ENCODE measurements at places on chromosomes 11 and 22.
A peak's percentile ranks its signal among the peaks of the same experiment; 100 is the strongest.

DNA sequence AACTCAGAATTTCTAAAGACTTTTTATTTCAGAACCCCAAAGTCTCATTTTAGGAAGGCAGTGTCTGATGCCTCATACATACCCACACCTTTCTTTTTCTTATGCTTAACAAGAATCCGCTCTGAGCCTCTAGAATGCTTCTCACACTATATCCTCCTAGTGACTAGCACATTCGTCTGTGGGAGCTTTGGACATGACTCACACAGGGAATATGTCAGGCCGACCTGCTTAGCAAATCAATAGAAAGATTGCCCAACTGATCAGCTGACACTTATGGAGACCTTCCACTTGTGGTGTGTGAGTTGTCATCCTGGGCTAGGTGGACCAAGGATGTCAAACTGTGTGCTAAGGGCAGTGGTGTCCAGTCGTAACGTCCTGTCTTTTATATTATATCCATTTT, 129.9 kb upstream of the TTC12 start:
- peak; percentile 35 for DNase-seq

DNA sequence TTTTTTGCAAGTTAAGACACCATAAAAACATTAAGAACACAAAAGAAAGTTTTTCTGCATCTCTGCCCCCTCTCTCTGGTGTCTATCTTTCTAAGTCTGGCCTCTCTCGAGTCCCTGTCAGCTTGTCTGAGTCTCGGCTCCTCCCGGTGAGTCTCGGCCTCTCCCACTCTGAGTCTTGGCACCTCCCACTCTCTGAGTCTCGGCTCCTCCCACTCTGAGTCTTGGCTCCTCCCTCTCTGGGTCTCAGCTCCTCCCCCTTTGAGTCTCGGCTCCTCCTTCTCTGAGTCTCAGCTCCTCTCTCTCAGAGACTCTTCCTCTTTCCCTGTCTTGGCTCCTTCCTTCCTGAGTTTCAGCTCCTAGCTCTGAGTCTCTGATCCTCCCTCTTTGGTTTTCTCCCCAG, 72.5 kb upstream of the AMPD3 start:
- no peak for DNase-seq

DNA sequence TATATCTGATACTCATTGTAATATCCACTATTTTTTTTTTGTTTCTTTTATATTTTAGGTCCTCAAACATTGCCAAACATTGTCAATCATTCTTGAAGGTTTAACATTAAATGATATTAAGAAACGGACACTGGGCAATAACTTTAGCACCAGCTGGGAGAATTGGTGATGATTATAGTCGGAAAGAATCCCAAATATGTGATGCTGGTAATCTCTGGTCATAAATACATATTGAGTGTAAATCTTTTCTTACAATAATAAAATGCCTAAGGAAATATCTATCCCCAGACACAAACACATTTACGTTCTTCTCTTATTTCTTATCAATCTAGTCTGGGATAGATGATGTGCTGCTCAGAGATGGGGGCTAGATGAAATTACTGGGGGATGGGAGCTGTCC, 25.2 kb downstream of the OR51E2 start:
- DNase-seq: peak; percentile 10

DNA sequence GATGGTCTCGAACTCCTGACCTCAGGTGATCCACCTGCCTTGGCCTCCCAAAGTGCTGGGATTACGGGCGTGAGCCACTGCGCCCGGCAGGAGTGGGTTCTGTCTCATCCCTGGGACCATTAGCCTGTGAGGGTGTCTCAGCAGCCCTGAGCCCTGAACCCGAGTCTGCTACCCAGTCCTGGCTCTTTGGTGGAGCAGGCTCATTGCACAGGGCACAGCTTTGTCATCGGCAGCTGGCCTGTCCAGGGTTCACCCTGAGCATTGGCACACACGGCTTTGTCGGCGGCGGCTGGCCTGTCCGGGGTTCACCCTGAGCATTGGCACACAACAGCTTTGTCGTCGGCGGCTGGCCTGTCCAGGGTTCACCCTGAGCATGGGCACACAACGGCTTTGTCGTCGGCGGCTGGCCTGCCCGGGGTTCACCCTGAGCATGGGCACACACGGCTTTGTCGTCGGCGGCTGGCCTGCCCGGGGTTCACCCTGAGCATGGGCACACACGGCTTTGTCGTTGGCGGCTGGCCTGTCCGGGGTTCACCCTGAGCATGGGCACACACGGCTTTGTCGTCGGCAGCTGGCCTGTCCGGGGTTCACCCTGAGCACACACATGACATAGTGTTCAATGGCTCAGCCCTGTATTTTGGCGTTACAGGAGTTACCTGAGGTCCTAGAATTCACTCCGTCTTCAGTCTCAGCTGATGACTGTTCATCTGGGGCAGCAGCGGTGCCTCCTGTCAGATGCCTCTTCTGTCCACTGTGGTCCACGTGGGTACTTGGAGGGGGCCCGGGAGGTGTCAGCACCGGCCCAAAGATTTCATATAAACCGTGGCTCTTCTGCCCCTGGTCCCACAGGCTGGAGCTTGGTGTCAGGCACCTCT, 1082.5 kb downstream of the BRD1 start:
- no peak for DNase-seq

Data from stromal cell of bone marrow (primary cell).